ENCODE measurements at places on chromosomes 2 and 18.

DNA sequence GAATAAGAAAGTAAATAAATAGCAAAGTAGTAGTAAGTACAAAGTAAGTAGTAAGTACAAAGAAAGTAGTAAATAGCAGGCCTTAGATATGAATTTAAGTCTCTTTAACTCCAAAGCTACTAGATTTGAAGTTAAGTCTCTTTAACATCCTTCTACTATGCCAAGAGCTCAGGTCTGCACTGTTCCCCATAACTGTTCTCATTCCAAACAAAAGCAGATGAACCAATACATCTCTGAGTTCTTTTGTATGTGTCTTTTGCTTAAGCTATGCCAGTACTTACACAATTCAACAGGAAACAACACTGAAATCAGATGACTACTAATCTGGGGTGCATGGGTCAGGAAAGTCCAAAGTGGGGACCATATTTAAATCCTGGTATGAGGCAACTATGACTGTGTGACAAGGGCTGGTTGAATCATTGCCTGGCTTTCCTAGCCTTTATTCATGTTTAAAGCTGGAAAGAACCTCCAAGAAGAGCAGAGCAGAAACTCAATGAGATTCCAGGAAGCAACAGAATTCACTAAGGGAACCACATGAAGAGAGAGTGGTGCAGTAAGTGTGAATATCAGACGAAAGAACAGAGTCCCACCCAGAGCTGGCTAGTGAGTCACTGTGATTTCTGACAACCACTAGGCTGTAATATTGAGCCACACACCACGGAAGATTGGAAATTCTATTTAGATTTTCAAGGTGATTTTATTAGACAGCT, 51.0 kb upstream of the CYP26B1 start:
- DNase-seq: no peak

- no peak for DNase-seq
Measured at GRCh38 chr2:10931710-10932255, 20.0 kb downstream of the KCNF1 start.

- DNase-seq: peak; percentile 78
Measured at GRCh38 chr2:74554820-74555531, 456 bp downstream of the DOK1 start.

GRCh38 chr18:58177004-58177717, 133.1 kb downstream of the NEDD4L start:
- no peak for DNase-seq

- no peak for DNase-seq
Measured at GRCh38 chr2:175999283-175999819, 2.7 kb downstream of the LNPK start.

- no peak for DNase-seq
Measured at GRCh38 chr2:149420053-149420963, 89.9 kb downstream of the LYPD6 start.
